Natural killer cell (primary cell): ENCODE measurements at places on chromosomes 6 and 20.

GRCh38 chr6:20569000-20569610 is 34.8 kb downstream of the CDKAL1 start:
- no peak for DNase-seq

DNA sequence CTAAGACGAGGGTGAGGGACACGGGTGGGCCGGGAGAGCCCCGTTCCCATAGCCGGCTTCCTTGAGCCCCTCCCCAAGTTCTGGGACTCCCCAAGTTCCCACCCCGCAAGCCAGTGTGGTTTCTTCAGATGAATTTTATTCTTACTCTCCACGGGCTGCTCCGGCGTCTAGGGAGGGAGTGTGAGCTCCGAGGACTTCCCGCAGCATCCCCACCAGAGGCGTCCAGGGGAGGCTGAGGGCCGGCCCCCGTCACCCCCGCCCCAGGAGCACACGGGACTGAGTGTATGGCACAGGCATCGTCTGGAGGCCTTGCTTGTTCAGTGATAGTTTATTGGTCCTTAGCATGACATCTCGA is 10.0 kb upstream of the SLC4A11 start:
- DNase-seq = no peak

DNA sequence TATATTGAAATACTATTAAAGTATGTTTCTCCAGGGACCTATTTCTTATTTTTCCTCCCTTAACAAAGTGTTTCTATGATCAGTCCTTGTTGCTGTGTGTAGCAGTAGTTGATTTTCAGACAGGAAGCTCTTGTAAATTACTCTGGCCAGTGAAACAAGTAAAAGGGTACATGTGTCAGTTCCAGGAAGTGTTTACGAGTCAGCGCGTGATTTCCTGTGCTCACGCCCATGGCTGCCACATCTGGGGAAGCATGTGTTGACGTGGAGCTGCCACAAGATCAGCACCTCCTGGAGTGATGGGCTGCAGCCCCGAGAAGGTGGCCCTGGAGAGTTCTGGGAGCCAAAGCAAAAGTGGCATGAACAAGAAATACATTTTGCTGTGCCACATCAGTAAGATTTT is 38.6 kb upstream of the GGTLC1 start:
- DNase-seq = peak; percentile 74

DNA sequence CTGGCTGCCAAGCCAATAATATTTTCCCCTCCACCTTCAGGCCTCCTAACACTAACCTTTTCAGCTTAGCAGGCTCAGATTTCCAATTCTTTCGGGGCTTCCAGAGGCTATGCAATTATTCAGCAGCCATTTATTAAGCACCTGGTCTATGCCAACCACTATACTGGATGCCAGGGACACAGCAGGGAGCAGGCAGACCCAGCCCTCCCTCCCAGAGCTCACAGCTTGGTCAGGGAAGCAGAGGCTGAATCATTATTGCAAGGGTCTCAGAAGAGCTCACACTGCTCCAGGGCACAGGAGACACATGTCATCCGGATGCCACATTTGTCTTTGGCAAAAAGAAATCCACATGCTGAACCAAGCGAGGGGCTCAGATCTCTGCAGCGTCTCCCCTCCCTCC is 1.3 kb downstream of the BPIFB1 start:
- DNase-seq = no peak

- no peak for DNase-seq
Measured at GRCh38 chr6:74731204-74731603, 474.6 kb downstream of the COL12A1 start.

- no peak for DNase-seq
Measured at GRCh38 chr6:122265755-122266154, 133.7 kb upstream of the HSF2 start.

DNA sequence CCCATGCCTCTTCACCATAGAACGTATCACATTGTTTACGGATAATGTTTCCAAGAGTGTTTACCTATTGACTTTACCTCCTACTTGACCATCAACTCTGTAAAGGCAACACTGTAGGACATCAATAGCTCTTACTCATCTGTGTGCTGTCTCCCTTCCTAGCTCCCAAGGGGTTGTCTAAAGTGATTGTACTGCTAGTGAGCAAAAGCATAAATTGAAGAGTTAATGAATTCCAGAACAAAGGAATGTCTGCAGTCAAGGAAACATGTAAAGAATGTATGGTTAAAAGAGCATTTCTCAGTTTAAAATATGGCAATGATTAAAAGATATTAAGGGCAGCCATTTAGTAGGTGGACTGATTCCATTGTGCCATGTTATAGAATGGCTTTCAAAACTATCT is 985.4 kb downstream of the TBC1D32 start:
- no peak for DNase-seq

DNA sequence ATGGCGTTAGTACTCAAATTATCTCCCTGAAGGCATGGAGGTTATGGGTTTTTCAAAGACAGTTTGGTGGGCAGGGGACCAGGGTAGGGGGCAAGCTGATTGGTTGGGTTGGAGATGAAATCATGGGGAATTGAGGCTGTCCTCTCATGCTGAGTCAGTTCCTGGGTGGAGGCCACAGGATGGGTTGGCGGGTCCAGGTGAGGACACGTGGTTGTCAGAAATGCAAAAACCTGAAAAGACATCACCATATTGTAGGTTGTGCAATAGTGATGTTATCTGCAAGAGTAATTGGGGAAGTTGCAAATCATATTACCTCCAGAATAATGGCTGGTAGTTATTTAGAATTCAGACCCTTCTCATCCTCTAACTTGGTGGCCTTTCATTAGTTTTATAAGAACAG is 30.1 kb downstream of the GPX6 start:
- DNase-seq = no peak

- DNase-seq = no peak
Measured at GRCh38 chr6:4885341-4885933, 109.2 kb downstream of the CDYL start.

DNA sequence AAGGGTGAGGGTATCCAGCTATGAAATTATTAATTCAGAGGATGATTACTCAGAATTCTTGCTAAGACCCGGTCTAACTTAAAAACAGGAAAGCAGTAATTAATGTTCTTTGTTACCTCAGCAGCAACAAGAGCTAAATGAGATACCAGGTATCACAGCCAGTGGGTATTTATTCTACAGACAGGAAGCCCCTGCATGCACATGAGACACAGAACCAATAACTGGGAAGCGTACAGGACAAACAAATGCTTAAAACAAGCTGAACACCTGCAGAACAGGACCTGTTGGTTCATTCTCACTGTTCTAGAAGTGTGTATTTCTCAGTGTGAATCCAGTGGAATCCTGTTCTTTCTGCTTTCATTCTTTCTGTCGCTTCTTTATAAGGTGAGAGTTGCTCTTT is 30.9 kb downstream of the SCML4 start:
- peak; percentile 31 for DNase-seq

DNA sequence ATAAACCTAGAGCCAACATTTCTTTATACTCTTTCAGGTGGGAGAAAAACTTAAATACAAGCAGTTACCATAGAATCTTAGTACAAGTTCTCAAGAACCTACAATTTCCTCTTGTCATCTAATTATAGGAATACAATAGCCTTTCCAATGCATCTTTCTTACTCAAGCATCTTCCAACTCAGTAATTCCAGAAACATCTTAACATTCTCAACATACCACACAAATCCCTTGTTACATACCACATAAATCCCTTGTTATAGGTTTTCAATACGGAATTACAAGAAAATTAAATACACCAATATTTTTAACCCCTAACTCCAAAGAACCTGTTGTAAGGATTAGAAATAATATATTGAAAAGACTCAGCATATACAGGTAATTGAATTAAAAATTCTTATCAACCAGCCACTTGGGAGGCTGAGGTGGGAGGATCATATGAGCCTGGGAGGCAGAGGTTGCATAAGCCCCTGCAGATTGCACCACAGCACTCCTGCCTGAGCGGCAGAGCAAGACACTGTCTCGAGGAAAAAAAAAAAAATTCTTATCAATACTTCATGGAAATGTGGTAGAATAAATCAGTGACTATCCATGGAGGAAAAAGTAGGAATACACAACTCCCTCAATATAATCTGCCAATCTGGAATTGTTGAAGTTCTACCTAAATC is 127.5 kb upstream of the CCDC28A start:
- DNase-seq = no peak

- no peak for DNase-seq
Measured at GRCh38 chr20:44691424-44692423, 23.4 kb upstream of the CCN5 start.

- DNase-seq = no peak
Measured at GRCh38 chr6:11315743-11316437, 83.4 kb upstream of the NEDD9 start.

DNA sequence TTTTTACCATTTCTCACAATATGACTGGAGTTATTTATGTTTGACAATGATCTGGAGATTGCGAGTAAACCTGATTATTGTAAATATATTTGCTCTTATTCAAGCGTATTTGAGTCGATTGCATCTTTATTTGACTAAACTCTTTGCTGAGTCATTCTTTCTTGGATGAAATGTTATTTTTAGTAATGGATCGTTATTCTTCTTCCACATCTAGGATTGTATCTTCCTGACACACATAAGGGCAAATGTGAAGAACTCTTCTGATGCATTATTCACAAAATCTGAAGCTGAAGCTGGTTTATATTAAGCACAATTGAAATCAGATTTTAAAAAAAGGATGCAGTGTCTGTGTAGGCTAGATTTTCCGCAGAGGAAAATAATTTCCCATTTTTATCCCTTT is 68.2 kb downstream of the SEL1L2 start:
- DNase-seq = no peak

- no peak for DNase-seq
Measured at GRCh38 chr20:2606507-2607006, 45.9 kb upstream of the NOP56 start.

GRCh38 chr6:41568585-41569384 is 22.6 kb downstream of the FOXP4 start:
- no peak for DNase-seq

GRCh38 chr6:70131528-70131927 is 171.4 kb downstream of the COL9A1 start:
- no peak for DNase-seq

DNA sequence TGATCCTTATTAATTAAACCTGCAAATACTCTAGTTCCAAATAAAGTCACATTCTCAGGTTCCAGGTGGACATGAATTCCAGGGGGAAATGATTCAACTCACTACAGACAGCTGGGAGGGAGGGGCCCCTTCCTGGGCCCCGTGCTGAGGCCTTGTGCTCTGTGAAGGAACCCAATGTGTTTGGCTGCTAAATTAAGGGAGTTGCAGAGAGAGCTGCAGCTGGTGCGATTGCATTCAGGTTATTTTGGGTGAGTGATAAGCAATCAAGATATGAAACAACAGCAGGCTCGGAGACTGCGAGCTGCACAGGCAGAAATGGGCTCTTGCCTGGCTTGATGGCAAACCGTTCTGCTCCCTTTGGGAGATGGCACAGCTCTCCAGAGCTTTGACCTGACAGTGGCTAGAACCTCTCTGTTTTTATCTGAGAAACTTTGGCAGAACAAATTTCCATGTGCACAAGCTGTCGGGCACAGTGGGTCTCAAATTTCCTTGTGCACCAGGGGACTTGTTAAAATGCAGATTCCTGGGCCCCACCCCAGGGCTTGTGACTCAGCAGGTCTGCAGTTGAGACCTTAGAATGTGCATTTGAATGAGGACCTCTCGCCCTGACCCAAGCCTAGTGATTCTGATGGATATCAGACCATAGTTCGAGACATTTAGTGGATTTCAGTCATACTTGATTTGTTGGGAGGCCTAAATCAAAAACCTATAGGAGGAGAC is 9.8 kb downstream of the MAPK13 start:
- no peak for DNase-seq

DNA sequence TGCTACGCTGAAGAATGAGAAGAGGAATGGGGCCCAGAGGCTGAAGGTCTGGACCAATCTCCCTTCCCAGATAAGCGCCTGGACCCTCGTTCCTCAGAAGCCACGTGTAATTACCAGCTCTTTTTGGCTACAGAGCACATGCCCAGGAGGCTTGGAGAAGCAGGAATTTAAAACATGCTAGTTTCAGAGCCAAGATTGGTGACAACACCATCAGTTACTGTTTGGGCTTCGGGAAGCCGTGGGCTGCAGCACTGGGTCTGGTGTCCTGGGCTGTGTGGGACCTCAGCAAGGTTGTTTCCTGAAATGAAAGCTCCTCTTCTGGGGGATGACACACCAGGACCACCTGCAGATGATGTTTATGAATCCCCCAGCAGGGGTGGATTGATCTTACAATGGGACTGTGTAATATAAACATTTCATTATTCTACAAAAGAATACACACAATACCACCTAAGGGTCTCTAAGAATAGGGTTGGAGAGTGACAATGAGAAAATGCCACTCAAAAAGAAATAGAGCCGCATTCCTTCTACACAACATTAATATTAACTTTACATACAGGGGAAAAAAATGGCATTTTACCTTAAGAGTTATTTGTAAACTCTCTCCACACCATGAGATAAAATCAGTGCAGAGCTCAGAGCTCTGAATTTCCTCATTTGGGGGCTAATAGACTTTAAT is 207.8 kb upstream of the FOXQ1 start:
- DNase-seq = no peak

DNA sequence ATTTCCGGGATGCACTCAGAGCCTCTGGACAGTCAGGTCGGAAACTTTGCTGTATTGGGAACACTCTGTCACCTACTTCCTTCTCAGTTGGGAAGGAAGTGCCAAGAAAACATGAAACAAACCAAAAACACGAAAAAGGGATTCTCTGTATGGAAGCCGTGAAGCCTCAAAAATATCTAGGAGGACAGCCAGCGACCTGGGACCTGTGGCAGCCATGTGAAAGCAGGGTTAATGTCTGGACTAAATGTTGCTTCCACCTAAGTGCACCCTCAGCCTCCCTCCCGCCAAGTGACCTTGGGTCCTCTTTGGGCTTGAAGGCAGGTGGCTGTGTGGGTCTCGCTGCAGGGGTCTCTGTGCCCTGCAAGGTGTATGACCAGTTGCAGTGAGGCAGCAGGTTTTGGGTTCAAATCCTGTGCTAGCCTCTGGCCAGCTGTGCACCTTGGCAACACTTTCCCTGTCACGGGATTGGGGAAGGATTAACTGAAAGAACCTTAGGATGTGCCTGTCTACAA is 851 bp downstream of the MAVS start:
- DNase-seq = no peak

DNA sequence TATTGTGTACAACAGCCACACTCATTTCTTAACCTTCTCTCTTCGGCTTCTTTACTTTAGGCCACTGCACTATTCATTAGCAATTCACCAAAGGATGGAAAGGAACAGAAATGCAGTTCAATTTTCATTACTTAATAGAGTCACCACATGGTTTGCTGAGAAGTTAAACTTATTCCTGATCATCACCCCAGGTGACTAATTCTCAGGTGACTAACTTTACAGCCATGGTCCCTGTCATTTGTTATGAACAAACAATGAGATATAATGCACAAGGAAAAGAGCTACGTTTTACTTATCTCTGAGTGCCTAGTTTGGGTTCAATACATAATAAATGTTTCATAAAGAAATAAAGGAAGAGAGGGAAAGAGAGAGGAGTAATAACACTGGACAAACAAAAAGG is 45.8 kb upstream of the DST start:
- no peak for DNase-seq

GRCh38 chr6:107656883-107657282 is 167.0 kb downstream of the SOBP start:
- no peak for DNase-seq
